Activated CD4-positive, alpha-beta T cell treated with anti-CD3 and anti-CD28 coated beads, Interleukin-2, amount 50 U/mL, for 48 hours (primary cell): ENCODE measurements at places on chromosomes 2 and 18.

DNA sequence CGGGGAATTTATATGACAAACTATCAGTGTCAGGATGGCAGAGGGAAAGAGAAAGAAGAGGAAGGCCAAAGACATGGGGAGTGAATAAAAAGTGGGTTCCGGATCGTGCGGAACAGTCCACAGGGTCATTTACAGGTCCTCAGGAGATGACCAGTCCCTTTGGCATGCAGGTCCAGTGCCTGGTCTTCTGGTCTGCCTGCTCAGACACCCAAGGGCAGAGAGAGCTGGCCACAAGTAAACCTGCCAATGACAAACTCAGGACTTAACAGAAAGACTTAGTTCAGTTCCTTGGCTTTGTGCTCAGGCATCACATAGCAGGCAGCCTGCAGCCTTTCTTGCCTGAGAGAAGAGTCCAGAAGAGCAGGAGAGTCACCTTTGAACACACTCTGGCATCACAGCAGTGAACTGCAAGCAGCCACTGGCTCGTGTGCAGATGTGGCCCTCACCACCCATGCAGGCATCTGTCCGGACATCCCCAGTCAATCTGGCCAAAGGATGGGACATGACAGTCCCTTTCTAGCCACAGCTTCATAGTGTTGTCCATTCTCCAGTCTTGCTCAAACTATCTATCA, 14.0 kb downstream of the TMEM127 start:
- no peak for DNase-seq

DNA sequence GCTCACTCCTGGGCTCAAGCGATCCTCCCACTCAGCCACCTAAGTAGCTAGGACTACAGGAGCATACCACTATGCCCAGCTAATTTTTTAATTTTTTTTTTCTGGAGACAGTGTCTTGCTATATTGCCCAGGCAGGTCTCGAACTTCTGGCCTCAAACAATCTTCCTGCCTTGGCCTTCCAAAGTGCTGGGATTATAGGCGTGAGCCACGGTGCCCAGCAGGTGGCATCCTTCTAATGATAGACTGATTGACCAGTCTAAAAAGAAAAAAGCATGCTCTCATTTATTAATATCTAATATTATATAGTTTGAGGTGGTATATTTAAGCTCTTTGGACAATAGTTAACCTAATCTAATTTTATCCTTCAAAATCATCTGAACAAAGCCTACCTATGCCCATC, 198.6 kb downstream of the CAMKMT start:
- DNase-seq = peak; percentile 22

- no peak for DNase-seq
Observed at GRCh38 chr2:11761259-11761658, 14.8 kb downstream of the LPIN1 start.

GRCh38 chr18:48673853-48674721, 135.3 kb downstream of the CTIF start:
- no peak for DNase-seq

DNA sequence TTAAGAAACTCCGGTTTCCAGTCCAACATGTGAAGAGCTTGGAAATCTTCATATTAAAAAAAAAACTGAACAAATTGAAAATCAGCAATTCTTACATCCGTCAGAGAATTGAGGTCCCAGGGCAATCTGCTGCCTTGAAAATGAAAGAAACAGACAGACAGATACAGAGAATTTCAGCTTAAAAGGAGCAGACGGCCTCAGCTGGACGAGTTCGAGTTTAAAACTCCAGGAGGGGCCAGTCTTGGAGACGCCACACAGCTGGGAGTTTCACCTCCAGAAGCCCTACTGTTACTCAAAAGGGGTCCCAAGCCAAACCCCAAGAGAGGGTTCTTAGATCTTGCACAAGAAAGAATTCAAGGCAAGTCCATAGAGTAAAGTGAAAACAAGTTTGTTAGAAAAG, 226.5 kb upstream of the ARL4C start:
- DNase-seq = no peak
